Fibroblast of the conjunctiva (primary cell): ENCODE measurements at places on chromosomes 13 and 19.

DNA sequence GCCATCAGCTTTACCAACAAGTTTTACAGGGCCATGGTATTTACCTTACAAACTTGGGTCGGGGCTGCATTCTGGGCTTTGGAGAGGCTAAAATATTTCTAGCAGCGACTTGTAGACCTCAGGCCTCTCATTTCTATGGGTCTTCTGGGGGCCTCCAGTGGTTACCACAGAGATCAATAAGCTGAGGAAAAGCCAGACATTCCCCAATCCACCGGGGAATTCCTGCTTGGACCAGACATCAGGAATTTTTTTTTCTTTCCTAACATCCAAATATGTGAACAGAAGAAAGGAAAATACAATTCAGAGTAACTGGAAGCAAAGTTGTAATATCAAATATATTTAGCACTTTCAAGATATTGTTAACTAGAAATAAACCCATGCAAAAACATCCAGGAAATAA lies 1.5 kb downstream of the DZIP1 start:
- no peak for DNase-seq

DNA sequence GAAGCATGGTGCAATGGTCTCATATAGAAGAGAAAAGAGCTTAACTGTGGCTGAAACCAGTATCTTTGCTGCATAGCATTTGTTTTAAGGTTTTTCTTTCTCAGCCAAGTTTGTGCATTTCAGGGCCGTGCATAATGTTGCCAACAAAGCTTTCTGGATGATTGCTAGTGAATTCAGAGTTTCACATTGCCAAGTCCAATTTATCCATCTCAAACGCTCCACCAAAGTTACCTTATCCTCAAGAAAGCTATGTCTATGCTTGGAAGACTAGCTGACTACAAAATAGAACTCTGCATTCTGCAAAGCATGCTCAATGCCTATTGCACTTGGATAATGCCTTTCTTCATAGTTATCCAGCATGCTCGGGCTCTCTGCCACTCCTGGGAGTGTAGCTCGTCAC lies 535.8 kb upstream of the SGCG start:
- DNase-seq: no peak

DNA sequence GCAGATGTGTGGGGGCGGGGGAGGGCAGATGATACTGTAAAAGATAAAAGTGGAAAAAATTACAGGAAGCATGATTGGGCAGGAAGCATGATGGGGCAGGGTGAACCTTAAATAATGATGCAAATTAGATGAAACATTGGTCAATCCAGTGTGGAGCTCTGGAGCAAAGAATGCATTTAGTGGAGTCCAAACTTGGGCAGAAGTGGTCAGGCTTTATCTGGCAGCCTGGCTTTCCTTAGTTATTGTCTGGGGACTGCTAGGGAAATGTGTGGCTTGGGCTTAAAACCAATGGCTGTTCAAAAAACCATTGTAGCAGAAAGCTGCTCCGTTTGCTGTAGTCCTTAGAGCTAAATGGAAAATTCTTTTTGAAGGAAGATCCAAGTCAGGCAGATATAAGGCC lies 1077.3 kb upstream of the MIR17HG start:
- no peak for DNase-seq

- DNase-seq: no peak
Measured at GRCh38 chr13:82614086-82614485, 1268.2 kb downstream of the SLITRK1 start.

- DNase-seq: no peak
Measured at GRCh38 chr19:18865973-18866799, 29.8 kb downstream of the CERS1 start.

DNA sequence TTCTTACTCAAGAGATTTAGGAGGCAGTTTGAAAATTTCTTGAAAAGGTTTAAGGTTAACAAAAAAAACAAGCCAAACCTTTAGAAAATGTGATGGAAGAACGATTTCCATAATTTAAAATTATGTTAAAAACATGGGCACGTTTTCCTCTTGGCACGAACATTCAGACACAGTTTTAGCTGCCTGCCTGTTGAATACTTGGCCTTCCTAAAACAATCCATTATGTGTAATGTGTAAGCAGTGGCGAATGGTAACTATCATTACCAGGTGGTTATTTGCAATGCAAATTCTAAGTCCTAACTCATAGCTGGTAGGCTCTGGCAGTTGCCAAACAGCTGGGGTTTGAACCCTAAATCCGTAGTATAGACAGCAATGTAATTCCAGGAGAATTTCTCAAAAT lies 1425.7 kb upstream of the SLC10A2 start:
- no peak for DNase-seq

- no peak for DNase-seq
Measured at GRCh38 chr19:16066611-16067104, 9.6 kb upstream of the TPM4 start.

DNA sequence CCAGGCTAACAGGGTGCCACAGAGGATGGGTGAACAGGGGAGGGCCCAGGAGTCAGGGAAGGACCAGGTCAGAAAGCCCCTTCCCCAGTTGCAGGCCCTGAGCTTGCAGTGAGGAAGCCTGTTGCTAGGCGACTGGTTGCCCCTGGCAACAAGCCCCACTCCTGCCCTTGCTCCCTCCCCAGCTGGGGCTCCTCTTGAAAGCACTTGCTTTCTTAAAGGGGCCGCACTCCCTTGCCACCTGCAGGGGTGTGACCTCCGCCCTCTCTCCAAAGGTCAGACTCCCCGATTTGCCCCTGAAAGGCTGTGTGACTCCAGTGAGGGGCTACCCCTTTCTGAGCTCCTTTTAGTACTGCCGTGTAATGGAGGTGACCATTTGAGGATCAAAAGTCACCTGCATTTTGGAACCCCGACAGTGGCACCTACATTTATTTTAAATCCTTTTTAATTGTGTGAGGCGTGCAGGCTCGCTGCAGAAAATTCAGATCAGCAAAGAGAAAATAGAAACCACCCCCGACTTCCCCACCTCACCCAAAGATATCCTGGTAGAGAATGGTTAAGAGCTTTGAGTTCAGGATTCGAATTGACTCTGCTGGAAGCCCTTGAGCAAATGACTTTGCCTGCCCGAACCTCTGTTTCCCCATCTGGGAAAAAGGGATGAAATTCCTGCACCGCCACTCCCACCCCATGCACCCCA lies 4.8 kb downstream of the FCHO1 start:
- no peak for DNase-seq

DNA sequence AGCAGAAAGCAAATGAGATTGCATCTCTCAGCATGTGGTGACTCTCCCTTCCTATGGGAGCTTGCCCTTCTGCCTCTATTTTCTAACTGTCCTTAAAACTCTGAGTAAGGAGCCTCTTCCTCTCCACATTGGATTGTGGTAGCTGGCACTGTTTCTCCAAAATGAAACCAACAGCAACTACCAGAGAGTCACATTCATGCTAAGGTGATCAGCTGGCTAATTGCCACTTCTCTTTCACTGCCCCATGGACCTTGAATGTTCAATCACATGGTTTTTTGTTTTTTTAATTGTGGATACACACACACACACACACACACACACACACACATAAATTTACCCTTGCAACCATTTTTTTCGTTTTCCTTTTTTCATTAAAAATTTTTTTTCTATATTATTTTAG lies 154.7 kb upstream of the TSC22D1 start:
- DNase-seq: no peak

GRCh38 chr13:111927181-111927540 lies 139.8 kb upstream of the SOX1 start:
- no peak for DNase-seq

GRCh38 chr13:28539625-28540286 lies 44.8 kb upstream of the FLT1 start:
- no peak for DNase-seq

GRCh38 chr19:42697884-42698283 lies 42.4 kb downstream of the PSG3 start:
- no peak for DNase-seq
